Panc1 (cell line): ENCODE measurements at places on chromosomes 12 and 14. TPM values are rescaled to one million over a fixed set of nuclear protein-coding genes. Genes with fewer than 3 reads are reported as not detected.

The SIX4 gene
- total RNA-seq = 17.3 TPM

DNA sequence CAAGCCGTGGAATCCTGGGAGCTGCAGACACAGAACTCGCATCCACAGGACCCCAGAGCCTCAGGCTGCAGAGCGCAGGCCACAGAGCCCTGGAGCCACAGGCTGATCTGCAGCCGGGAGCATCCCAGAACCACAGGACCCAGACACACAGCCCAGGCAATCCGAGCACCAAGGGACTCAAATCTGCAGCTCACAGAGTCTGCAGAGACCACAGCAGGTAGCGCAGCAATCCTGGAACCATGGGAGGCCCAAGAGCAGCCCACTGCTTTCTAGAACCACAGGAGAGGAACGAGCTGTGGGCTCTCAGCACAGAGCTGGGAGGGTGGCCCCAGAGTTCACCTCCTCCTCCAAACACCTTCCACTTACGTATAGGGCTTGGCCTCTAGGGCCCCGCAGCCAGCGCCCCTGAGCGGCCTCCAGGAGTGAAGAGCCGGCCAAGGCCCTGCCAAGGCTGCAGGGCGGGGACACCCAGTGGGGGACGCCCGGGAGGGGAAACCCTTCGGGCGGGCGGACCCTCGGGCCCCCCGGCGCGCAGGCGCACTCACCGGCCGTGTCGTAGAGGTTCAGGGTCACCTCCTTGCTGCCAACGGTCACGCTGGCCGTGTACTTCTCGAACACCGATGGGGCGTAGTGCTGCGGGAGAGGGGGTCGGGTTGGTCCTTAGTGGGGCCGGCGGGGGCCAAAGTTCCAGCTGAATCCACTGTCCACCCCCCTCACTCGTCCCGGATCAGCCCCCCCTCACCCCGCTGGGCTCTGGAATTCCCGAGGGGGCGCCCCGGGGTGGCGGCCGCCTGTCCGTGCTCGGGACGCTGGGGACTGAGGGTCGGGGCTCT lies 665 bp downstream of the RHOF start:
- peaks cover 4% of the 10 kb centered on the region; the same call in 1 of the 2 replicates for H3K36me3 ChIP-seq
- DNase-seq = no peak
- H3K27ac ChIP-seq = peak overlapping the region; percentile 91
- peak overlapping the region; percentile 75 for H3K4me3 ChIP-seq
- H3K4me1 ChIP-seq = peaks cover 61% of the 10 kb centered on the region

DNA sequence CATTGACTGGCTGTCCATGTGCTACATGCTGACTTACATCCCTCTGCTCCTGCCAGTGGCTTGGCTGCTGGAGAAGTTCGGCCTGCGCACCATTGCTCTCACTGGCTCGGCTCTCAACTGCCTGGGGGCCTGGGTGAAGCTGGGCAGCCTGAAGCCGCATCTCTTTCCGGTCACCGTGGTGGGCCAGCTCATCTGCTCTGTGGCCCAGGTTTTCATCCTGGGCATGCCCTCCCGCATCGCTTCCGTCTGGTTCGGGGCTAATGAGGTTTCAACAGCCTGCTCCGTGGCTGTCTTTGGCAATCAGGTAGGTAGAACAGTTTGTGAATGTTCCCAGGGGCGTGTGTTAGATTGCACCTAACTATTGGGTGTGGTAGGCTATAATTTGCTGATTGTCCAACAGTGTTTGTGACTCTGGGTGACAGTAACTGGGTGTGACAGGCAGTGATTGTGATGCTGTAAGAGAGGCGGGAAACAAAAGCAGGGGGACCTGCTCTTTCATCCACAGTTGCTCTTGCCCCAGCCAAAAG lies 981 bp downstream of the FLVCR2 start:
- H3K36me3 ChIP-seq = no peaks in the 10 kb centered on the region
- H3K27ac ChIP-seq = peak overlapping the region; percentile 54
- no peaks in the 10 kb centered on the region for H3K27me3 ChIP-seq

- H3K27me3 ChIP-seq = no peaks in the 10 kb centered on the region
- DNase-seq = no peak
- no peak overlapping the region for H3K27ac ChIP-seq
- no peak overlapping the region for H3K4me3 ChIP-seq
- no peaks in the 10 kb centered on the region for H3K36me3 ChIP-seq
- no peaks in the 10 kb centered on the region for H3K4me1 ChIP-seq
These were observed 108.7 kb upstream of the ETV6 start for GRCh38 chr12:11540615-11541310.

DNA sequence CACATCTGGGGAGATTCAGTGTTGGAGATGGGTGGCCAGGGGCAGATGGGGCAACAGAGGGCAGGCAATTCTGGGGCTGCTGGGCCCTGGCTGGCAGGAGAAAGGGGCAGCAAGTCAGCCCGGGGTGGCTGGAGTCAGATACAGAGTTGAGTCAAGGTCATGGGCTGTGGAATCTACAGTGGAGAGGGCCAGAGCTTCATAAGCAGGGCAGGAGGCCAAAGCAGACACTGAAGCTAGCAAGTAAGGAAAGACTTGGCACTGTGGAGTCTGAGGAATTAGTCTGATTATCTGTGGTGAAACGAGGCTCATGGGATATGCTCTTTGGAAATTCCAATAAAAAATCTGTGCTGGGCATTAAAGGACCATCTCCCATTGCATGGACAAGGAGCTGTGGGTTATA lies 95.5 kb downstream of the TMX1 start:
- H3K4me3 ChIP-seq = no peak overlapping the region
- H3K36me3 ChIP-seq = no peaks in the 10 kb centered on the region
- no peaks in the 10 kb centered on the region for H3K4me1 ChIP-seq

The HSPB8 gene
- 2.0 TPM for total RNA-seq

DNA sequence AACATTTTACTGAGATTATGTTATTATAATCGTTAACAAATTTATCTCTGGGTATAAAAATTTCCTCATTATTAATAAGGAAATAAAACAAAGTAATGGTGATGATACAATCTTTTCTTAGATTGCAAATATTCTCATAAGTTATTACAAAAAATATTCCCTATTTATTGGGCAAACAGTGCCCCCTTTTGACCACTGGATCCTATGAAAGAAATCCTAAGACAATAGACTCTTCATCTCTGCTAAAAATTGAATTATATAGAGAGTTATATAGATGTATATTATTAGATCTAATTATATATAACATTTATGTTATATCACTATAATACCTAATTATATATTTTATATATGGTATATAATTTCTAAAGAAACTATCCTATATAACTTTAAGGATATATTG lies 94.2 kb upstream of the FGD4 start:
- peaks cover 3% of the 10 kb centered on the region; the same call in 1 of the 2 replicates for H3K4me1 ChIP-seq
- H3K4me3 ChIP-seq = no peak overlapping the region

The AKAP3 gene
- total RNA-seq = 0.26 TPM

DNA sequence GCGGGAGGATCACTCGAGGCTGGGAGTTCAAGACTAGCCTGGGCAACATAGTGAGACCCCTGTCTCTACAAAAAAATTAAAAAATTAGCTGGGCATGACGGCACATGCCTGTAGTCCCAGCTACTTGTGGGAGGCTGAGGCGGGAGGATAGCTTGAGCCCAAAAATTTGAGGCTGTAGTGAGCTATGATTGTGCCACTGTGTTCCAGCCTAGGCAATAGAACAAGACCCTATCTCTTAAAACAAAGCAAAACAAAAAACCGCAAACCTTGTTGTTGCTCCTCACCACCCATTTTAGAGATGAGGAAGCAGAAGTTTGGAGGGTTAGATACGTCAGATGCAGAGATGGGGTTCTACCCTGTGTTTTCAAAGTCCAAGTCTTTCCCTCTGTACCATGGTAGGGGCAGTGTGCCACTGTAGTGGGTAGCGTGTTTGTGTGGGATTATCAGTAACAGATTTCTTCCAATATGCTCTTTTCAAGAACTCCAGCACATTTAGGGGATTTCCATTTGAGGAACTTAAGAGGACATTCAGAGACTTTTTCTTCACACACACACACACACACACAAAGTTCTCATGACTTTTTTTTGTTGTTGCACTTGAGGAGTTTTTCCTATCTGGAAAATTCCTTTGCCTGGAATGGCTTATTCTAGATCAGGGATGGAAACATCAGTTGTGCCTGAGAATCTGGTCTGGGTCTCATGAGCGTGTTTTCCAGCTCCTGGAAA lies 186.5 kb downstream of the CHST11 start:
- H3K27ac ChIP-seq = no peak overlapping the region
- no peaks in the 10 kb centered on the region for H3K36me3 ChIP-seq
- no peak overlapping the region for H3K4me3 ChIP-seq
- no peaks in the 10 kb centered on the region for H3K27me3 ChIP-seq

- no peaks in the 10 kb centered on the region for H3K27me3 ChIP-seq
- peaks cover 16% of the 10 kb centered on the region for H3K36me3 ChIP-seq
- H3K27ac ChIP-seq = no peak overlapping the region
These were observed 3.9 kb downstream of the B3GNT4 start for GRCh38 chr12:122207391-122207790.

GRCh38 chr12:8950702-8951478 lies 1.4 kb upstream of the M6PR start:
- no peaks in the 10 kb centered on the region for H3K27me3 ChIP-seq
- H3K4me3 ChIP-seq = peak overlapping the region; percentile 99
- peaks cover 9% of the 10 kb centered on the region for H3K4me1 ChIP-seq
- H3K36me3 ChIP-seq = peaks cover 7% of the 10 kb centered on the region; the same call in 1 of the 2 replicates
- peak overlapping the region; percentile 96 for H3K27ac ChIP-seq

The CLEC4C gene
- not detected for total RNA-seq

DNA sequence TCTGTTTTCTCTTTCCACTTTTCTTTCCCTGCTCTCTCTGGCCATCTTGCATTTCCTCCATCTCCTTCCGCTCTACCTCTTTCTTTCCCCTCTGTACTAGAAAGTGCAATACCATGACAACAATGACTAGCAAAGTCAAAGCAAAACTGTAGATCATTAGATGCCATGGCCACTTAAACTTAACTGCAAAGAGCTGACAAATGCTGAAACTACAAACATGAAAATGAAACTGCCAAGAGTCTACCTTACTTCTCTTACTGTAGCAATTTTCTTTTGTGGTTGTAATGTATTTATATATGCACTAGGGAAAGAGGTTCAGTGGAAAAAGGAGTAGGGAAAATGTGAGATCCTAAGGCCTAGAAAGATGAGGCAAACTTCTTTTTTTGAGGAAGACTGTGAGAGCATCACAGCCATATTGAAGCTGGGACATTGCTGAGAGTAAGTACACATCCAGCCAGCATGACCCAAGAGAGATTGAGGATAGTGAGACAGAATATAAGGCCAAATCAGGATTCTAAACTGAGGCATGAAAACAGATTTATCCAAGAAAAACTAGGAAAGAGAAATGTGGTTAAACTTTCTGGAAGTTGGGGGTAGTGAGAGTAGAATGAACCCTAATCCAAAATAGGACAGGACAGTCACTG lies 276.6 kb upstream of the NAV3 start:
- H3K27ac ChIP-seq = no peak overlapping the region
- no peaks in the 10 kb centered on the region for H3K4me1 ChIP-seq
- DNase-seq = no peak
- no peaks in the 10 kb centered on the region for H3K36me3 ChIP-seq
- H3K27me3 ChIP-seq = no peaks in the 10 kb centered on the region; the same call in 1 of the 2 replicates

- H3K4me3 ChIP-seq = no peak overlapping the region
These were observed 566.5 kb downstream of the LRFN5 start for GRCh38 chr14:42173206-42173605.

The GZMH gene
- total RNA-seq = not detected

GRCh38 chr12:62210422-62210821 lies 49.8 kb upstream of the USP15 start:
- peaks cover 13% of the 10 kb centered on the region for H3K27me3 ChIP-seq
- H3K4me1 ChIP-seq = 0 out of 2 replicates have a peak, but pooled peaks cover 2% of the 10 kb centered on the region
- no peak overlapping the region for H3K27ac ChIP-seq
- no peak overlapping the region for H3K4me3 ChIP-seq
- H3K36me3 ChIP-seq = no peaks in the 10 kb centered on the region
- peak; percentile 33 for DNase-seq

DNA sequence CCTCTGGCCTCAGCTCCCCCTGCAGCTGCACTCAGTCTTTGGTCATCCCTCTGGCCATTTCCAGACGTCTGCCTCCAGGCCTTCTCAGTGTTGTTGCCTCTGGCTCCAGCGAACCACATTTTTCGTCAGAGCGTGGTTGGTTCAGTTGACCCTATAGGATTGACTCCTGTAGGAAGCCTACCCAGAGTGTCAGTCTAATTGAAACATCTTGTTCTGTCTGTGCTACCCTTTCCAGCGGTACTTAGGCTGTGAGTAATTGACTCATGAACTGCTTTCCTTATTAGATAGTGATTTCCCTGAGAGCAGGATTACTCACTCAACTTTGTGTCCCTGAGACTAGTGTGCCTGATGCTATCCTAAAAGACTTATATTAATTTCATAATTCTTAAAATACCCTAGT lies 373.2 kb downstream of the ATP23 start:
- H3K27me3 ChIP-seq = no peaks in the 10 kb centered on the region
- no peaks in the 10 kb centered on the region for H3K36me3 ChIP-seq
- H3K27ac ChIP-seq = no peak overlapping the region
- DNase-seq = no peak

- DNase-seq = no peak
- H3K4me3 ChIP-seq = no peak overlapping the region
- H3K36me3 ChIP-seq = no peaks in the 10 kb centered on the region
- peaks cover 10% of the 10 kb centered on the region for H3K4me1 ChIP-seq
These were observed 66.6 kb downstream of the FBXL14 start for GRCh38 chr12:1527789-1528188.

The WSCD2 gene
- total RNA-seq = 0.64 TPM

The NRXN3 gene
- total RNA-seq = not detected

- 0 out of 2 replicates have a peak, but pooled peaks cover 4% of the 10 kb centered on the region for H3K36me3 ChIP-seq
- no peaks in the 10 kb centered on the region for H3K27me3 ChIP-seq
These were observed 24.1 kb upstream of the SYCP3 start for GRCh38 chr12:101763246-101763931.

DNA sequence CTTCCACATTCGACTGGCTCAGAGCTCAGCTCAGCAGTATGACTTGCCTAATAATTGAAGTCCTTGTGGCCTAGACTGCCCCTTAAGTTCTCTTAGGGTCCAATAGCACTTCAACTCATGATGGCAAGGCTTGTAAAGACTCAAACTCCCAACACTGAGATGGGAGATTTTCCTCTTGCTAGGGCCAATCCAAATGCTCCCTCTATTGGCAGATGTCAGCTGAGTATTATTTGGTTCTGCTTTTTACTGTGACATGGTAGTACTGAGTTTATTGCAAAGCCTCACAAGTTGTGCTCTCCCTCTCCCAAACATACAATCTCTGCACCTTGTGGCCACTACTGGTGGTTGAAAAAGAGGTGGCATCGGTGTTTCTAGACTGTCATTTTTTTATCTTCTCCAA lies 164.2 kb downstream of the ALG10 start:
- no peaks in the 10 kb centered on the region; the same call in none of the 2 replicates for H3K27me3 ChIP-seq
- H3K4me3 ChIP-seq = no peak overlapping the region
- no peak overlapping the region for H3K27ac ChIP-seq
- H3K36me3 ChIP-seq = no peaks in the 10 kb centered on the region
- H3K4me1 ChIP-seq = no peaks in the 10 kb centered on the region

The SOX5 gene
- total RNA-seq = 0.23 TPM

DNA sequence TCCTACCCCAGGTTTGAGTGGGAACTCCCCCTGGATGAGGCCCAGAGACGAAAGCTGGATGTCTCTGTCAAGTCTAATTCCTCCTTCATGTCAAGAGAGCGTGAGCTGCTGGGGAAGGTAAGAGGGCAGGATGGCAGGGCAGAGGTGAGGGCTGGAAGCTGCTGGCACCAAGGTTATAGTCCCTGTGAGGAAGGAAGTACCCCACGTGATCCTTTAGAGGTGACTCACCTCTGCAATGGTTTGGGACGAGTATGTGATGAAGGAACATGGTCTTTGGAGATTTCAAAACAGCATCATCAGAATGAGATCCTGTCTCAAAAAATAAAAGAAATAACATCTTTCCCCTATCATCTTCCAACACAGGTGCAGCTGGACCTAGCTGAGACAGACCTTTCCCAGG lies 9.2 kb upstream of the MYL6B start:
- peaks cover 4% of the 10 kb centered on the region; the same call in 1 of the 2 replicates for H3K4me1 ChIP-seq
- H3K27ac ChIP-seq = no peak overlapping the region
- H3K4me3 ChIP-seq = no peak overlapping the region
- peaks cover 12% of the 10 kb centered on the region for H3K36me3 ChIP-seq
